Activated CD8-positive, alpha-beta T cell treated with anti-CD3 and anti-CD28 coated beads for 36 hours (primary cell): ENCODE measurements at places on chromosomes 12 and 14. TPM values are rescaled to one million over a fixed set of nuclear protein-coding genes. Genes with fewer than 3 reads are reported as not detected.

DNA sequence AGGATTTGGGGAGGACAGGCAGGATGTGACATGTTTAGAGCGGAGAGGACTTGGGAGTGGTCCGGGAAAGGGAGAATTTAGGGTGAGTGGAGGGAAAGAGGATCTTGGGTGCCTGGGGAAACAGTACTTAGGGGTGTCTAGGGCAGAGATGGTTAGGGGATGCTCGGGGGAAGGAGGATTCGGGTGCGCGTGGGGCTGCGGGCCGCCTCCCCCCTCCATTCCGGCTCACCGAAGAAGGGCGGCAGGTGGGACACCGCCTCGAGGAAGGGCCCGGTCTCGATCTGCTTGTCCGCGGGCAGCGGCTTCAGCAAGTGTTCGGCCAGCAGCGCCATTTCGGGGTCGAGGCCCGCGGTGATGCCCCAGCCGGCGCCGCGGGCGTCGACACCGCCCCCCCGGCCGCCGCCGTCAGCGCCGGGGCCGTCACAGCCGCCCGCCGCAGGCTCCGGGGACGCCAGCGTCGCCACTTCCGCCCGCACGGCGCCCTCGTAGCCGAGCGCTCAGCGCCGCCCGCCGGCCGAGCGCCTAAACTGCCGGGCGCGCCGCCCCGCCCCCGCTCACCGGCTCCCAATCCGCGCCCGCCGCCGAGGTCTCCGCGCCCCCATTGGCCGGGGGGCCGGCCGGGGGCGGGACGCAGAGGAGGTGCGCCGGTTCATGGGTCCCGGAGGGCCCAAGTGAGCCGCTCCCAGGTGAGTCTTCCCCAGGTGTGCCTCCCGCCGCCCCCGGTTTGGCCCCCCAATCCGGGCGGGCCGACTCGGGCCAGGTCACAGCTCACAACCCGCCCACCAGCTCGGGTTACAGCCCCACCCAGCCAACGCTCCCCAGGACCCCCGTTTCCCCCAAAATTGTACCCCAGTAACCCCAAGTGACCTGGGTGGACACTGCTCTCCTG is at the start of gene GLTP:
TSS of gene GLTP (minus strand) at position 499 of the 889 bp plus-strand sequence. CDS start at position 332, 167 bp downstream.
- DNase-seq, result peak; percentile 85

DNA sequence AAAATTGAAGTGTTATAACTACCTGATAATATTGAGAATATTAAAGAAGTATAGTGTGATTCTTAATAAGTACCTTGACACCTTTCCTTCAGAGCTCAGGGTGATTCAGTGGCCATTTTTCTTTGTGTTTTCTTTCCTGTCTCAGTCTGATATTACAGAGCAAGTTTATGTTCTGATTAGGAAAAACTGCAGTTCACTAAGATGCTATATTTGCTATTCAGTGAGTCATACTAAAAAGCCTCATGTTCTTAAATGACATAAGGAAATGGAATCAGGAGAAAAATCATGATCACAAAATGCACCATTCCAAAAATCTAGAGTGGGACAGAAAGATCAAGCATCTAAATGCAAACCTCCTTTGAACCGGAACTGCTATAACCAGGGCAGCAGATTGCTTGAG is 390.6 kb upstream of the ATP2B1 start:
- no peak for DNase-seq

- DNase-seq, result peak; percentile 57
These were observed 627 bp downstream of the TESC start for GRCh38 chr12:117098361-117099217.

DNA sequence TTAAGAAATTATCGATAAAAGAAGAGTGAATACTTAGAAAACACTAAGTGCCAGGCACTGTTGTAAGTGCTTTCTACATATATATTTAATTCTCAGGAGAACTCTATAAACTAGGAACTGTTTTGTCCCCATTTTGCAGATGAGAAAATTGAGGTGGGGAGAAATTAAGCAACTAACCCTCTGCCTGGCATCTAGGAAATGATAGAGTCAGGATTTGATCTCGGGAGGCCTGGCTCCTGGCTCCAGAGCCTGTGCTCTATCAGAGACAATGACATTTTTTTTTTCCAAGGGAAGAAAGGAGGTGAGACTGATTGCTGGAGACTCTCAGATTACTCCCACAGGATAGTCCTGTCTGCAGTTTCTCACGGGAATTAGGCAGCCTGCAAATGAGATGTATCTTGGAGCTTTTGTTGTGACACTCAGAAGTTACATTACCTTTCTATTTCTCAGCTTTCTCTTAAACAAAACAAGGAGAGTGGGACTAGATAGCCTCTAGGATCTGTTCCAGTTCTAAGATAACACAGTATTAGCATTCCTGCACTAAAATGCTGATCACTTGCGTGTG is 1.4 kb upstream of the FAM234B start:
- no peak for DNase-seq

- no peak for DNase-seq
These were observed 123.8 kb downstream of the GCH1 start for GRCh38 chr14:54778618-54779345.

GRCh38 chr14:75399843-75400775 is 27.7 kb upstream of the JDP2 start:
- DNase-seq, result peak; percentile 15

- no peak for DNase-seq
These were observed 57.3 kb upstream of the ELK3 start for GRCh38 chr12:96136725-96137378.

GRCh38 chr14:92108345-92109254 is 2.2 kb upstream of the ATXN3 start:
- DNase-seq, result peak; percentile 74

- no peak for DNase-seq
These were observed 132.0 kb upstream of the NOVA1 start for GRCh38 chr14:26729851-26730250.

GRCh38 chr14:88195676-88196075 is 127.4 kb downstream of the KCNK10 start:
- no peak for DNase-seq

- no peak for DNase-seq
These were observed 33.5 kb downstream of the UNC79 start for GRCh38 chr14:93464271-93464670.

DNA sequence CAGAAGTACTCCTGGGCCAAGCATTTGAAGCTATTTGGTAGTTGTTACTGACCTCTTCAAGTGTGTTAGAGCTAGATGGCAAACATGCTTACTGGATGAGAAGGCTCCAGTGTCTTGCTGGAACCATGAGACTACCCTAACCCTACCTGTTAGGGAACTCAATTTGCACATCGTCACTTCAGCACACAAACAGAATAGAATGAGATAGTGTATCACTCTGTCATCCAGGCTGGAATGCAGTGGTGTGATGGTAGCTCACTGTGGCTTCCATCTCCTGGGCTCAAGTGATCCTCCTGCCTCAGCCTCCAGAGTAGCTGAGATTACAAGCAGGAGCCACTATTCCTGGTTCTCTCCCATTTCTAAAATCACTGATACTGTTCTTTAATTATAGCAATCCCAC is 417.0 kb upstream of the ATXN7L3B start:
- DNase-seq, result no peak

GRCh38 chr12:96241846-96242256 is 47.7 kb downstream of the ELK3 start:
- DNase-seq, result peak; percentile 70

DNA sequence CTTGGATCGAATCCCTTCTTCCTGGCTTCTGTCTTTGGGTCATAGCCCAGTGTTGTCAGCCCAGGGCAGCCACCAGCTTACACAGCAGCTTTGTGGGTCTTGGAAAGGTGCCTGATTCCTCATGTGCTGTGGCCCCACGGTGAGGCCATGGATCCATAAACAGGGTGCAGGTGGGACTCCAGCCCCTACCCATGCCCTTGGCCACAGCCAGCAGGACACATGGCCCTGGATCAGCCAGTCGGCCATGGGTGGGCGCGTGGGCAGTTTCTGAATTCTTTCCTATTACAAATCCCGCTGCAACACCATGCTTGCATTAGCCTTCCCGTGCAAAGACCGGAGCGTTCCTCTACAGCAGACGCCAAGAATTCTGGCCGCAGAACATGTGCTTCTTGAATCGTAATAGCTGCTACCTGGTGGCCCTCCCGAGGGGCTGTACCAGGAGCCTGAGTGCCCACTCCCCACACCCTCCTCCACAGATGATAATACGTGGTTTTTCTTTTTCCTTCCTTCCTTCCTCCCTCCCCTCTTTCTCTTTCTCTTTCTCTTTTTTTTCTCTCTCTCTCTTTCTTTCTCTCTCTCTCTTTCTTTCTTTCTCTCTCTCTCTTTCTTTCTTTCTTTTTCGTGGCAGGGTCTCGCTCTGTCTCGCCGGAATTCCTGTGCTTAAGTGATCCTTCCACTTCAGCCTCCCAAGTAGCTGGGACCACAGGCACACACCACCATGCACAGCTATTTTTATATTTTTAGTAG is 2.9 kb upstream of the MMP17 start:
- DNase-seq, result no peak

DNA sequence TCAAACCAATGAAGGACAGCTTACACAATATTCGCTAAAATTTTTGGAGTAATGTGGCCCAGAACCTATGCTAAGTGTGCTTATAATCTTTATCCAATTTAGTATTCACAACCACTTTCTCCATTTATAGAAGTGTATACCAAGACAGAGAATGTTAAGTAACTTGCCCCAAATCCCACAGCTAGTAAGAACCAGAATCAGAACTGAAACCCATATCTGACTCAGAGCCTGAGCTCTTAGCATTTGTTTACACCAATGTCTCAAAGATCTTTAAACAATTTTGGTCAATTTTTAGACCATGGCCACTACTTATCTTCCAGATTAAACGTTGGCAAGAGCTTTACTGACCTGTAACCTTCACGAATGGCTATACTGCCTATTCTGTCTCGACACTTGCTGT is 53.0 kb downstream of the PAPLN start:
- peak; percentile 19 for DNase-seq

DNA sequence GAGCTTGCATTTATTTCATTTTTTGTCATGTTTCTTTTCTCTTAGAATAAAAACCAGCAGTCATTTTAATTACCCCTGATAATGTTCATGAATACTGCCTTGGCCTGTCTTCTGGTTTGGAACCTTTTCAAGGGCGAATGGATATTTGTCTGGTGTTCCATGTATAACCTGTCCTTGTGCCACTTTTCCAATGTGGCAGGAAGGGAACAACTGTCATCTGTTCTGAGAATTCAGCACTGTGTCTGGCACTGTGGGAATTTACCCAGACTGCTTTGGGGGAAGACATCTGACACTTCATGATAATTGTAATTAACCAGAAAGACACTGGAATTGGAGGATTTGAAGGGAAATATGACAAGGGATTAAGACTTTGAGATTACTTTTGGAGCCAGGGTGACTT is 352.8 kb downstream of the APAF1 start:
- no peak for DNase-seq

- DNase-seq, result peak; percentile 67
These were observed 26.1 kb upstream of the STAC3 start for GRCh38 chr12:57276935-57277563.

DNA sequence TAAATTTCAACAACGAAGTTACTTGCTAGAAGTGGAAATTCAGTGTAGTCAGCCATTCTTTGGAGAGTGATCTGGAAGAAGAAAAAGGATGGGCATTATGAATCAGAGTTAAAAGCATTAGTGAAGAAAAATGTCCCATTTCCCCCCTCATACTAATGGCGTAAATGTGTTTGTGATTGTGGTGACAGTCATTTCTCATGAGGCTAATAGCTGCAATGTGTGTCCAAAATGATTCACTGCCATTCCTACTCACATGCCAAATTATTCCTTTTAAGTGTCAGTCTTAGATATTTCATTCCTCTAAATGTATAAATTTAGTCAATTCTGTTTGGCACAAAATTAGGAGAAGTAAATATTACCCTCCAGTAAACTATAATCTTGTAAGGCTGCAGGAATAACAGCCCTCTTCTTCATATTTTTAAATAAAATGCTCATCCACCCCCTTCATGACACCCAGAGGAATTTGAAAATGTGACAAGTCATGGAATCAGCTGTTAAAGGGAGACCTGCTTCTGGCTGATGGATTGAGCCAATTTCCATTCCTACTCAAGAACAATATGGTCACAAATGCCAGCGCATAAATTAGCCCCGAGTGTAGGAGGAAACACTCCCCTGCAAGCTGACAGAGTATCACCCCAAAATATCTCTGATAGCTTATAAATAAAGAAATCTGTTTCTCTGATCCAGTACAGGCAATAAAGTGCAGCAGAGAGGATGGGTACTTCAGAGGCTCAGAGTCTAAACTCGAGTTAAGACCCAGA is 912.3 kb upstream of the SEL1L start:
- DNase-seq, result no peak

- DNase-seq, result no peak
These were observed 184.6 kb downstream of the SLC6A15 start for GRCh38 chr12:84727961-84728360.

- no peak for DNase-seq
These were observed 98.0 kb downstream of the GCH1 start for GRCh38 chr14:54804538-54805041.

DNA sequence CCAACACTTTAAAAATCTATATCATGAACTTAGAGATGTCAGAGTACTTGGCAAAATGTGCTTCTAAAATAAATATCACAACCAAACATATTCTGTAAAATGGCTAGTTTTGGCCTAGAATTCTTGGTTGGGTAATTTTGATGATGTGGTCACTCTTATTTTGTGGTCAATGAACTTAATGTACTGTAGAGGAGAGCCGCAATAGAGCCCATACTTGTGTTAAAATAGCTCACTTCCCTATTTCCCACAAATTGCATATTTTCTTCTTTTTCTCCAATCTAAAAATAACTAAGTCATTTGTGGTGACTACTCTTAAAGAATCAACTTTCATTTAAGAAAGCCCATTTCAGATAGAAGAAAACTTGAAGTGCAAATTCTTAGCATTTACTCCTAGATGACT is 619.4 kb downstream of the CCER1 start:
- no peak for DNase-seq

Gene EML5
- total RNA-seq, result 3.8 TPM

Gene AJUBA
- 2.3 TPM for total RNA-seq

Gene TMEM63C
- 3.6 TPM for total RNA-seq

Gene TPPP2
- total RNA-seq, result not detected

Gene APOLD1
- total RNA-seq, result 5.7 TPM

Gene ARHGEF40
- total RNA-seq, result 0.23 TPM

Gene KLC1
- 101 TPM for total RNA-seq

Gene RERGL
- not detected for total RNA-seq

Gene SLC17A8
- total RNA-seq, result not detected

Gene PROX2
- total RNA-seq, result 0.65 TPM

Gene CCDC85C
- total RNA-seq, result 7.9 TPM

Gene FSCB
- total RNA-seq, result not detected

Gene DYNLL1
- total RNA-seq, result 137 TPM

Gene FBXO33
- 16.8 TPM for total RNA-seq

Gene POTEM
- total RNA-seq, result not detected
